RWPE2 (cell line): ENCODE measurements at places on chromosomes 13 and 19.

DNA sequence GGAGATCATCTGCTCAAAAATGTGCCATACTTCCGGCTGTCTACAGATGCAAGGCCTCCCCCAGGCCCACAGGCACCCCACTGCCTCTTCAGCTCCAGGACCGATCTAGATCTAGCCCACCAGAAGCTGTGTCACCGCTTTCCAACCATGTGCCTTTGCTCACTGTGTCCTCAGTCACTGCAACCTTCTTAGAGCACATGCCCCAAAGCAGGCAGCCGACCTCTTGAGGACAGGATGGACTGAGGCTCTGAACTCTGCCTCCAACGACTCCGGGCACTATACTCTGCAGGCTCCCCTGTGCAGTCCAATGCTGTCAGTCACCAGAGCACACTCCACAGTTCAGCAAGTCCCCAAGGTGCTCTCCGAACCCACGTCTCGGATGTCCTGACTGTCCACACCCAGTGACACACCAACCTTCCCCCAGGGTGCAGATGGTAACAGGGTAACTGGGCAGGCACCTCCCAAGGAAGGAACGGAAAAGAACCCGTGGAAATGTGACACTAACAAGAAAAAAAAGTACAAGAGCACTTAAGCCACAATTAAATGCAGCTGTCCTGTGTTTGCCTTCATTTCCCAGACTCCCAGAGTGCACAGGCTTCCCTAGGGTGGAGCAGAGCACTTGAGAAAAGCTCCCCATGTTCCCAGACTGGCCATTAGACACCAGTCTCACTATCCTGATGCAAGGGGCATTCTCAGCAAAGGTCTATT is 4.8 kb downstream of the STK24 start:
- DNase-seq: no peak

- no peak for DNase-seq
These were observed 1028.0 kb downstream of the UQCRFS1 start for GRCh38 chr19:28184997-28185396.

DNA sequence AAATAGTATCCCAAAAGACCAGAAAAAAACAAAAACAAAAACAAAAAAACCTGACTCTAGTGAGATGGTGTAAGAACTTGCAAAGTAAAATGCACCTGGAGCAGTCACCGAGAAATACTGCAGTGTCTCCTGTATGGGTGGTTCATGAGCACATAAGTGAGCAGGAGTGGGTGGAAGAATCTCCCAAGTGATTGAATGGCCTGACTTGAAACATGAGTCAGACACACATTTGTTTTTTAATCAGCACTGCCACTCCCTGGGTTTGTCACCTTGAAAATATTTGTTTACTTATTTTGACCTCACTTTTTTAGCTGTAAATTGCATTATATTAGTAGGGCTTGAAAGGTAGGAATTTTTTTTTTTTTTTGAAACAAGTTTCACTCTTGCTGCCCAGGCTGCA is 2.0 kb downstream of the ZNF431 start:
- no peak for DNase-seq

GRCh38 chr19:12411893-12412292 is 10.8 kb upstream of the ZNF799 start:
- no peak for DNase-seq

GRCh38 chr13:94173312-94173854 is 306.1 kb downstream of the DCT start:
- DNase-seq: no peak

DNA sequence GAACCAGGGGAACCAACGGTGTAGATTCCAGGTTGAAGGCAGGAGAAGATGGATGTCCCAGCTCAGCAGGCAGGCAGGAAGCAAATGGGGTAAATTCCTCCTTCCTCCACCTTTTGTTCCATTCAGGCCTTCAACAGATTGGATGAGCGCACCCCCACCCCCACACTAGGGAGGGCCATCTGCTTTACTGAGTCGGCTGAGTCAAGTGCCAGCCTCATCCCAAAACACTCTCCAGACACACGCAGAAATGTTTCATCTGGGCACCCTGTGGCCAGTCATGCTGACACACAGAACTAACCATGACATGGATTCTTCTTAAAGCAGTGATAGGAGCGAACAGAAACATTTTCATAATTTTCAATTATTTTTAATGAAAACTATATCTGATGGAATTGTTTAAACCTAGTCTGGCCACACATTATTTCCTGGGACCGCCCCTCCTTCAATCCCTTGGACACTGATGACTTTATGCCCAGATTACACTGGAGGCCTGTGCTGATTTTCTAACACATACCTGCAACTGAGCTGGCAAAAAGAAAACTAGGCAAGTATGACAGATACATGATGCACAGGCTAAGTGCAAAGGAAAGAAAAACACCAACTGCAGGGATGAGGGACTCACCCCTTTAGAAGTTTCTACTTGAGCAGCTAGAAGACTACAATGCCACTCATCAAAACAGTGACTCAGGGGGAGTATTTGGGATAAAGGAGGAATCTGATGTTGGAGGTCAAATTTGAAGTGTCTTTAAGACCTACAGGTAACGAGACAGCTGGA is 154.2 kb downstream of the TNFRSF19 start:
- DNase-seq: no peak

- DNase-seq: no peak
These were observed 541.8 kb upstream of the SLC10A2 start for GRCh38 chr13:103607995-103608394.

- DNase-seq: no peak
These were observed 159.5 kb upstream of the STARD13 start for GRCh38 chr13:33445024-33445423.

GRCh38 chr13:100543872-100544602 is 44.6 kb downstream of the GGACT start:
- DNase-seq: no peak

GRCh38 chr13:113835461-113836270 is 28.2 kb downstream of the GAS6 start:
- DNase-seq: no peak

- no peak for DNase-seq
These were observed 29.6 kb downstream of the EPN1 start for GRCh38 chr19:55704494-55705245.

DNA sequence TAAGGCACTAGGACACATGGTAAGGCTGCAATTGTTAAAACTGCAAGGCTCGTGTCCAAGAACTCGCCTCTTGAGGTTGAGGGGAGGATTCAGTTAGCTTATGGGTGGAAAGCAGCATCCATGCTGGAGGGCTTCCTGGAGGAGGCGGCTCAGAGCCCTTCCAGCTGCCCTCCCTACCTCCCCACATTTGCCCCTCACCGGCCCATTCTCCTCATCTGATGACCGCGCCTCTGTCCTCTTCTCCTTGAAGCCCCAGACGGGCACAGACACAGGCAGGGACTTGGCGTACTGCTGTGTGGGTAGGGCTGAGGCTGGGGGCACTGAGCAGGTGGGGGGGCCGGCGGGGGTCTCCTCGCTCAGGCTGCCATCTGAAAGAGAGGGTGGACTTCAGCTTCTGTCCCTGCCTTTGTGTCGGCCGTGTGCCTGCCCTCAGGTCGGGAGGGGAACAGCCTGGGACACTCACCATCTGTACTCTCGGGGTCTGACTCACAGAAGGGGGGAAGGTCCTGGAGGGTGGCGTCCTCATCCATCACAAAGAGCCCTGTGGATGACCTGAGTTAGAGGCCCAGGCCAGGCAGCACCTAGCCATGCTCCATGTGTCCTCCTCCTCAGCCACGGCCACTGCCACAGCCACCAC is 4.1 kb upstream of the PNKP start:
- DNase-seq: no peak

DNA sequence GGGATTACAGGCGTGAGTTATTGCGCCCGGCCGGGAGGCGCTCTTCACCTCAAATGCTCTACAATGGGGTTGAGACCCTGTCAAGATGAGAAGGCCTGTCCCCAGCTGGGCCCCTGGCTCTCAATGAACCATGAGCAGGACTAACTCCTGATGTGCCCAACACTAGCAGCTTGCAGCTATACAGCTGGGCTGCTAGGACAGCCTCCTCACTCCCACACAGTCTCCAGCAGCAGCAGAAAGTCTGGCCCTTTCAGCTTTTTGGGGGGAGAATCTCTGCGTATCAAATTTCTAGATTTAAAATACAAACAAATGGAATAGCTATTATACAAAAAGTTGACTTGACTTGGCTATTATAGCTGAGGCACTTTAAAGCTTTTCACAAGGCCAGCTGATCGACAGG is 30.2 kb downstream of the TMTC4 start:
- no peak for DNase-seq
